ENCODE measurements at places on chromosomes 1 and 21.

- DNase-seq = no peak
Measured at GRCh38 chr1:87539147-87539546, 210.5 kb downstream of the LMO4 start.

DNA sequence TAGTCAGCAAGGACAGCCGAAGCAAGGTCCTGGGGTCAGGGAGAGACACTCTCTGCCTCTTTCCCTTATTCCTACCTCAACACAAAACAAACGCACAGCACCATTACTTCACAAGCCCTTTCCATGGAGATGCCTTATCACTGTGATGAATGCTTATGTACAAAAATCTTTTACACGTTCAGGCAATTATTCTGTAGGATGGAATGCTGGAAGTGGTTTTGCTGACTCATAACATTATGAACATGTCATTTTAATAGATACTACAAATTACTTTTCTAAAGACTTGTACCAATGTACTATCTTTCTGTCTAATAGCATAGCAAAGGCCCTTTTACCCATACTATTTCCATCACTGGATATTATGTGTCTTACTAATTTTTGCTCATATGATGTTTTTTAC, 98.4 kb downstream of the TTLL7 start:
- peak; percentile 45 for DNase-seq

DNA sequence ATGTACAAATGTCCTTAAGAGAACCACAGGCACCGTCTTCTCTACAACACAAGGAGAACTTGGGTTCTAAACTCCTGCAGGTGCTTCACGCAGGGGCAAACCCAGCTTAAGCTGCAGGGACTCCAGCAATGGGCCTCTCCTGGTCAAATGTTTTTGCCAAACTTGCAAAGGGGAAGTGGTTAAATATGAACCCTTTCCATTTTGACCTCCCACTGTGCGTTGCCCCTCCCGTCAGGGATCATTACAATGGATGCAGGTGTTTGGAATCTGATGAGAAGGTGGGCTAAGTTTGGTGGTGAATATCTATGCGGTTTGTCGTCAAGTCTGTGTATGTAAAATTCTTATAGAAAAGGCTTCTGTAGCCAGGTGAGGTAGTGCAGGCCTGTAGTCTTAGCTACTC, 29.1 kb upstream of the SLC25A33 start:
- no peak for DNase-seq

- no peak for DNase-seq
Measured at GRCh38 chr1:31764312-31765040, at the start of gene ADGRB2. TSS of gene ADGRB2 (minus strand) at chr1:31764340. CDS start at chr1:31757221, 7,119 bp downstream.

DNA sequence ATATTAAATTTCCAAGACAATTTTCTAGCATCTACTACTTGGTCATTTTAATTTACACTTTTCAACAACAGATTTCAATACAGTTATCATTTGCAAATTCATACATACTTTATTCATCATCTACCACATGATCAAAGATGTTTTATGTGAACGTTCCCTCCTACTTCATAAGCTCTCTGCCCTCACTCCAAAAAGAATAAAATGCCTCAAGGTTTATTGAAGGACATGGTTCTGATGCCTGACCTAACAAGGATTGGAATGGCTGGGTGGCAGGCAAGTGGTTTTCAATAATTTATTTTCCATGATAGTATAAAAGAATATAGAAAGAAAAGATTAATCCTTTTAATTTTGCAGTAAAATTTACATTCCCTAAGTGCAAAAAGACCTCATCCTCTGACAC, 5.4 kb downstream of the CDKN2C start:
- DNase-seq = no peak

GRCh38 chr1:1227386-1227785, 4.4 kb downstream of the SDF4 start:
- DNase-seq = no peak

- no peak for DNase-seq
Measured at GRCh38 chr1:60280819-60281218, 207.2 kb upstream of the C1orf87 start.

DNA sequence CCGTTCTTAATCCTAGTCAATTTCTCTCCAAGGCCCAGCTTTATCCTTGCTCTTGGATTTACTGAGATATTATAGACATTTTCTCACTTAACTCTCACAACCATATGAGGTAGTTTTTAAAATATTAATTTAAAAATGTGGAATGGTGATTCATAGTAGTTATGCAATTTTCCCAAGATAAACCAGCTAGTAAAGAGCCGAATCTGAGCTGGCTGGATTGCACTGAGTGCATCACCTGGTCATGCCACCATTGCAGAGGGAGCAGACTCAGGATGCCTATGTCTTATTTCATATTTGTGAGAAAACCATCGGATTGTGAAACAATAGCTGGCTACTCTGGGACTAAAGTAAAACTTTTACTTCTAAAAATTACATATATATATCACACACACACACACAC, 494.0 kb downstream of the KCNT2 start:
- peak; percentile 44 for DNase-seq

GRCh38 chr1:194809665-194810064, 1623.3 kb upstream of the B3GALT2 start:
- DNase-seq = no peak

- no peak for DNase-seq
Measured at GRCh38 chr1:206907304-206907991, 10.2 kb downstream of the IL24 start.

- DNase-seq = no peak
Measured at GRCh38 chr21:42051788-42052187, 19.3 kb upstream of the UMODL1 start.

DNA sequence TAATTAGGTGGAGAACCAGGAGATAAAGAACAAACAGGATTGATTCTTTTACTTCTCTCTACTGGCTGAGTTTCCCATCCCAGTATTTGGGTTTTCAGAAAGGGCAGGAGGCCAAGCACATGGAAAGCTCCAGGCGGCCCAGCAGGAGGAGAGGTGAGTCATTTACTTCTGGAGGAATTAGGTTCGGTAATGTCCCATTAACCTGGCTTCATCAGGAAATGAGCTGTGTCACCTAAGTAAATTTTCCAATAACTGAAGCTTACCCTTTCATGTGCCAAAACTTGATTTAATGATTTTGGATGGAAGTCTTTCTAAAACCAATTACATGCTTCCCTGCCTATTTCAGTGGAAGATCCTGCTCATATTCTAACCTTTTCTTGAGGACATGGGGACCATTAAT, 257.6 kb upstream of the USP24 start:
- DNase-seq = no peak

DNA sequence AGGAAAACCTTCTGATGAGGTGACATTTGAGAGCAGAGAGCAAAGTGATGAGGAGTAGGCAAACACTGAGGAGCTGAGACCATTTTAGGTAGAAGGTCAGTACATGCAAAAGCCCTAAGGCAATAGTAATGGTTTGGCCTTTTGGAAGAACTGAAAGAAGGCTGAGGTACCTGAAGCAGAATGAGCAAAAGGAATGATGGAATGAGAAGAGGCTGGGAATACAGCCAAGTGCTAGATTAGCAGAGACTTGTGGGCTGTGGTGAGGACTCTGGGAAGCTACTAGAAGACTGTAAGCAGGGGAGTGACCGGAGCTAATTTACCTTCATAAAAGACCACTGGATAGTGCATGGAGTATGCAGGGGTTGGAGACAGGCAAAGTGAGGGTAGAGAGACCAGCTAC, 77.9 kb downstream of the GFI1 start:
- DNase-seq = no peak

DNA sequence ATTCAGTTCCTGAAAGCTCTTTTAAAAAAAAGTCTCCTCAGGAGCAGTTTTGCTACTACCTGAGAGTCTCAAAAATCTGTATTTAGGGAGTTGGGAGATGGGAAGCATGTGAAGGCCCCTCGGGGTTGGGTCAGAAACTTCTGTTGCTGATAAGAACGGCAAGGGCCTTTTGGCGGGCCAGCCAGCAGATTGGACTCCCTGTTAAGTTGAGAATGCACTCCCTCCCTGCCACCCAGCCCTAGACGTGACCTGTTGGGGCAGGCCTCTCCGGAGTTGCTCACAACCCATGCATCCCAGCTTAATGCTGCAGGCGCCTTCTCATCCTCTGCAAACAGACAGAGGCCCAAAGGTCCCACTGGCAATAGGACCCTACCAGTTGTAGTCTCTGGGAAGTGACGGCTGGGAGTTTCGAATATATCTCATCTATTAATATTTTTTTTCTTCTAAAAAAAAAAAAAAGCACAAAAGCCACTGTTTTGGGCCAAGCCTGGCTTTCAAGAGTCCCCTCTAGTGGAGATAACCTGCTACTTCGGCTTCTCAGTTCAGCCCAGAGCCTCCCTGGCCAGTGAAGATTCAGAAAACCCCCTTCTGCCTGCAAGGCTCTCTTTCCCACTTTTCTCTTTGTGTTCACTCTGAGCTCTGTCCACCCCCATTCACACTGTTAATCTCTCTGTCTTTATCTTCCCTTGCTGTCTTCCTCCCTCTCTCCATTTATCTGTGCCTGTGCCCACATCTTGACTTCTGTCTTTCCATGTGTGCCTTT, 5.3 kb downstream of the PLXNA2 start:
- no peak for DNase-seq

DNA sequence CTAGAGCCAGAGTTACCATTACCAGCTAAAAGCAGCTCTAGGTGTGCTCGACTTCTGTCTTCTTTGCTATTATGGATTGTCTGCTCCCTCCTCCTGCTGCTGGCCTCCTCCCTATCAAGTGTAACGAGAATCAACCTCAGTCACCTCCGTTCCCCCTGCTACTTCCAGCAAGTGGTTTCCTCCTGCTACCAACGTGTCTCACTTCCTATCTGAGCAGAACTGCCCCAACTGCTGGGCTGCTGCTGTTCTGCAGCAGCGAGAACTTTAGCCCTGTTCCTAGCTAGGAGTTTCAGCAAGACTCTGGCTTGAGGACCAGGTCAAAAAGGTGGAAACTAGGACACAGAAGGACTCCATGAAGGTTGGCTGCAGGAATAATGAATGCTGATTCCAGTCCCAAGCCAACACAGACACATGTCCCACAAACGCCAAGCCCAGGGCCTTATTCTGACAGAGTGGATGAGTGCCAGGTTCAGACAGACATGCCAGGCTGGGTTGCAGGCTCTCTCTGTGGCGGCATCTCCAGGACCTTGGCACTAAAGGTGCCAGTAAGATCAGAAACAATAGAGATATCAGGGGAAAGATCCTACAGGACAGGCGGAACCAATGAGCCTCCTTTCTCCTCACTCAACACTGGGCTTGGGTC, 46.9 kb downstream of the CD34 start:
- no peak for DNase-seq

Data from HS-5 (cell line).